ENCODE measurements at places on chromosomes 12 and 14.

DNA sequence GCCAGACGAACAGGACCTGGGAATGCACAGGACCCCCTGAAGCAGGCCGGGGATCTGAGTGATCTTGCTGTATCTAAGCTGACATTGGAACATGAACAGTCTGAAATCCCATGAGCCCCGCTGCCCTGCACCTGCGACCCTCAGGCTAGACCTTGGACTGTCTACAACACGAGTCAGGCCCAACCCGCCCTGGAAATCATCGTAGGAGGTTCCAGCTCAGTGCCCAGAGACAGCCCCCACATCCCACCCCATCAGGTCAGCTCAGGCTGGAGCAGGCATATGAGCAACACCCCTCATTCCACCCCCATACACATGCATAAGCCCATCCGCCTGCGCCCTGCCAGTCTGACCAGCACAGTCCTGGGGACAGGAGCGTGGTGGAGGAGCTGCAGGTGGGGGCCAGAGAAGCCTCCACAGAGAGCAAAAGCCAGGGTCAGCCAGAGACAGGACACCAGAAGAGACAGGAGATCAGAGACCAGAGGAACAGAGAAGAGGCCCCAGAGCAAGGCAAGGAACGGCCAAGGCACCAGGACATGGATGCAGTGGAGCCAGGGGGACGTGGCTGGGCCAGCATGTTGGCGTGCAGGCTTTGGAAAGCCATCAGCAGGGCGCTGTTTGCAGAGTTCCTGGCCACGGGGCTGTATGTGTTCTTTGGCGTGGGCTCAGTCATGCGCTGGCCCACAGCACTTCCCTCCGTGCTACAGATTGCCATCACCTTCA lies at the start of gene AQP6:
Gene AQP6 (plus strand): TSS at position 307 of the 720 bp plus-strand sequence. CDS start 227 bp downstream, at position 534.
- DNase-seq: no peak

DNA sequence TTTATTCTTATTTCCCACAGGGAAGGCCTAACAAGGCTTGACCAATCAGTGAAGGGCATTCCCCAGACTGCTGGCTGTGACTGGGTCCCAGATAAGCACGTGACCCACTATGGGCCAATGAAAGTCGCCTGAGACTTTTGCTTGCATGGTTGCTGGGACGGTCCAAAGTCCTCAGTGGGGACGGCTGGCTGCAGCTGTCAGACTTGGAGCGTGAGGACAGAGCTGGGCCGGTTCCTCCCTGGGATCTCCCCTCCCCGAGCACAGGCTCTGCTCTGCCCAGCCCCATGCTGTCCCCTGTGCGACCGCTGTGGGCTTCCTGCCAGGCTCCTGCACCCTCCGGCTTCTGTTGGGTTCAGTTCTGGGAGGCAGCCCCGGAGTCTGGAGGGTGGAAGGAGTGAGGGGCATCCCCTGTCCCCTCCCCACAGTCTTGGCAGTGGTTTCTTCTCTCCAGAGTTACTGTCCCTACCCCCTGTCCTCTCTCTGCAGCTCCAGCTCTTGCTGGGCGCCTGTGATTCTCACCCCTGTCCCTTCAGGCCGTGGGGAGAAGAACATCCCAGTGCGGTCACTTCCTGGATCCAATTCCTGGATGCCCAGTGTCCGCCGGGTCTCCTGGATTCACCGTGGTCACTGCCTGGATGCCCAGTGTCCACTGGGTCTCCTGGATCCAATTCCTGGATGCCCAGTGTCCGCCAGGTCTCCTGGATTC lies 50.1 kb downstream of the GALNT9 start:
- DNase-seq: no peak

GRCh38 chr12:31009976-31010375 lies 63.7 kb upstream of the DDX11 start:
- no peak for DNase-seq

DNA sequence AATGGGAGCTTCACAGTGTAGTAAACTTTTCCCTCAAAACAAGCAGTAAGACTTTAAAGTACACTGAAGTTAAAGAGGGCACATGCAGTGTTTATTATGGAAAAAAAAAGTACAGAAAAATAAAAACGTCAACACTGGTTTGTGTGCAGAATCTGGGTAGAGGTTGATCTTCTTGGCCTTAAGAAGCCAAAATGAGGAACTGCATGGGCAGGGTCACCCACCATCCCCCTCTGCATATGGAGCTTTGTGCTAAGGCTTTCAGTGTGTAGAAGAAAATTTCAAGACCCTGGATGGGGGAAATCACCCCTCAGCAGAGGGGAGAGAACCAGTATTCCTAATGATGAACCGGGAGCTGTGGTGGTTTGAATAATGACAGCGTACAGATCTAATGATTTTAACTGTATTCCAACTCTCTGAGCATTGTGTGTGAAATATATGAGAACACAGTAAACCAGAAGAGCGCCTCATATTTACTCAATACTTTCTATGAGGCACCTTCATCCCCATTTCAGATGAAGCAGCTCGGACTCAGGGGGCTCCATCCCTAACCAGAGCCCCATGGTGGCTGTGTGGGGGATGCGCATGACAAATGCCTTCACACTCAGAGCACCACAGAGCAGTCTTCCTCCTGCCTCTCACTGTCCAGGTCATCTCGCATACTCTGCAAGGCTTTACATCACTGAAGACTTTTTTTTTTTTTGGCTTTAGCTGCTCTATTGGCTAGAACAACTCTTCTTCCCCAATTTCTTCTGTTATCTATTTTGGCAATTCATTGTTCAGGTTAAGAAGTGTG lies 33.4 kb downstream of the ACADS start:
- no peak for DNase-seq

DNA sequence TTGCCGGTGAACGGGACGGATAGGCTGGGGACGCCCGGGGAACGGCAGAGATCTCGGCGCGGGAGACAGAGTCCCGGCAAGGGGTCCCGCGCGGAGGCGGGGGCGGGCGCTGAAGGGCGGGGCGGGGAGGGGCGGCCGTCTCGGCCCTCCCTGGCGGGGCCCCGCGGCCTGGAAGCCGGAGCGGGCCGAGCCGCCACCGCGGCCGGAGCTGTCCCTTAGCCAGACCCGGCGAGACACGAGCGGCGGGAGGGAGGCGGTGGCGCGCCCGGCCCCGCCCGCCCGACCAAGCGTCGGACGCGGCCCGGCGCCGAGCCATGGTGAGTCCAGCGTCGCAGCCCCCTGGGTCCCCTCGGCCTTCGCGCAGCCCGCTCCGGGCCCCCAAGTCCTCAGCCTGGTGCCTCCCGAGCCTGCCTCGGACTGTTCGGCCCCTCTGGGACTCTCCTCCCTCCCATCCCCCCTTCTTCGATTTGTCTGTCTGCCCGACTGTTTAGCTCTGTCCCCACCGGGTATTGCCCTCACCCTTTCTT lies at the start of gene ARHGEF40:
Gene ARHGEF40 (plus strand): TSS at position 222 of the 527 bp plus-strand sequence. CDS start 93 bp downstream, at position 315.
- DNase-seq: peak; percentile 21

- DNase-seq: no peak
Measured at GRCh38 chr14:100405760-100406455, 82.8 kb downstream of the SLC25A47 start.

DNA sequence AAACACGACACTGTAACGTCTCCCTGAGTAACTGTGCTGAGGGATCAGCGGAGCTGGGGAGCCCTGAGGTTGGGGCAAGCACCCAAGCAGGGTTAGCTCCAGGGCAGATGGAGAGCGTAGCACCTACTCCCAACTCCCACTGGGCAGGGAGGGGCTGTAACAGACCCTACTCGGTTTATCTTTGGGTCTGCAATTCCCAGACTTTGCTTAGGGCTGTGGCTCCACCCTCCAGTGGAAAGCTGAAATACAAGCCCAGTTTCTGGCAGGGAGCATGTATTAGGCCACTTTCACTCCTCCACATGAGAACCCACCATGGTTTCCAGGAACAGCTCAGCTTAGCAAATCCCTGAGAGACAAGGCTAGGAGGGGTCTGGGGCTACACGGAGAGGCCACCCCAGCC lies 17.3 kb upstream of the TC2N start:
- DNase-seq: no peak

- no peak for DNase-seq
Measured at GRCh38 chr12:84641940-84642545, 270.6 kb downstream of the SLC6A15 start.

DNA sequence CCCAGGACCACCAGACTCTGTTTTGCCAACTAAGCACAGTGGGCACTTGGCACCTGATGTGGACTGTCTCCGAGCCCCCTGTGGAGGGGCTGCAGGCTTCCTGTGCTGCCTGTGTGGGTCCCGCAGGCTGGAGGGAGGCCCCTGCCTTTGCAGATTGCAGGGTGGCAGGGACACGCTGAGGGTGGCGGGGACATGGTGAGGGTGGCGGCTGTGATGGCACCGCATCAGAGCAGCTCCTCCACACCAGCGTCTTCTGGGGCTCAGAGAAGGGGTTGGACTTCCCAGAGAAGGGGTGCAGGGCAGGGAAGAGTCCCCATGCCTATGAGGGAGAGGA lies 8.1 kb downstream of the ZFYVE21 start:
- no peak for DNase-seq

- DNase-seq: no peak
Measured at GRCh38 chr12:30977537-30978349, 51.2 kb downstream of the TSPAN11 start.

- DNase-seq: no peak
Measured at GRCh38 chr12:124168016-124168786, 126.7 kb upstream of the RFLNA start.

- no peak for DNase-seq
Measured at GRCh38 chr12:80877721-80878265, 59.9 kb downstream of the LIN7A start.

DNA sequence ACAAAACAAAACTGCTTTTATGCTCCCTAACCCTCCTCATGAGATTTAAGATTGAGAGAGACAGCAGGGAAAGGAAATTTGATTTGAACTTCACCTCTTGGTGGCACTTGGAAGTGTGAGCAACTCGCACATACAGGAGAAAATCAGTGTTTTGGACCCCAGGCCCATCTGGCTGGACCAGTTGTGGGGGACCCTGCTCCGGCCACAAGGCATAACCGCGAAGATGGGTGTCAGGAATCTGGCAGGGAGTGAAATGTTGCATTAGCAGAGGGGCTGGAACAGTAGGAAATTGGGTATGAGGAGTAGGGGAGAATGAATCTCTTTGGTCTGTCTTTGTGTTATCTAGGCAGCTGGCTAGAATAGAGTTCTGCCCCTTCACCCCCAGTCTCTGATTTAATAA lies 1.2 kb downstream of the CIROP start:
- DNase-seq: no peak

- DNase-seq: no peak
Measured at GRCh38 chr14:60925286-60925685, 55.6 kb downstream of the TRMT5 start.

DNA sequence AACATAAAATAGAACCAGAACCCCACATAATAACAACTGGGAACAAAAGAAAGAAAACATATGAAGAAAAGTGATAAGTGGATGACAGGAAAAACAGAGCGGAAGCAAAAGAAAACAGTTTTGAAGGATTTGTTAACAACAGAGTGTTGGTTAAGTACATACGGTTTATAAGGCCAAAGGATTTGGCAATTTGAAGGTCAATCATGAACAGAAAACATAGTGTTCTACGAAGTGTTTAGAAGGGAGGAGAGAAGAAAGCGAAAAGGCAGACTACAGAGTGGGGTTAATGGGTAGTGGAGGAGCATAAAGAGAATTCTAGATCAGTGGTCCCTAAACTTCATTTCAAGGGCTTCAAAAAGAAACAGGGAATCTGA lies 3.9 kb upstream of the AP4S1 start:
- no peak for DNase-seq
